ENCODE measurements at places on chromosomes 4 and X. TPM values are rescaled to one million over a fixed set of nuclear protein-coding genes. Genes with fewer than 3 reads are reported as not detected.

Gene MAGEB1
- total RNA-seq, result not detected

Gene RNF150
- 9.2 TPM for total RNA-seq

Gene GABRQ
- 0.60 TPM for total RNA-seq

Gene ACOT9
- total RNA-seq, result 38.5 TPM

Gene NAP1L3
- total RNA-seq, result 37.9 TPM

DNA sequence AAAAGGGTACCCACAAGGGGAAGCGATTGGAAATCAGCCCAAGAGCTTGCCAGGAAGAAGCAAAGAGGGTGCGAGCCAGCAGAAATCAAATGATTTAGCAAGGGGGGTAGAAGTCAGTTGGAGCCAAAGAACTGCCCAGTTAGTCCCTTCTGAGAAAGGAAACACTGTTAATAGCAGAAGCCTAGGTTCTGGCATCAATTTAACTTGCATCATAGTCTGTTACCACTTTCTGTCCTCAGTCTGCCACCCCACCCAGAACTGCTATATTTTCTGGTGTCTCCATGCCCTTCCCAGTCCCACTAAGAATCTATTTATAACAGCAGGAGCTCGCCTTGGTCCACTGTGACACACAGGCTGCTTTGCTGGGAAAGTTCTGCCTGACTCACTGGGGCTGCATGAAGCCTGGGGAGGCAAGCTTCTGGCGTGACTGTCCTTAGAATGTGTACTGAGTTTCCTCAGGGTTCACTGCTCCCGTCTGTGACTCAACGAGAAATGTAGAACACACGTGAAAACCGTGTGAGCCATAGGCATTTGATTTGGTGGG is 157.8 kb upstream of the TTC29 start:
- DNase-seq, result peak; percentile 66

DNA sequence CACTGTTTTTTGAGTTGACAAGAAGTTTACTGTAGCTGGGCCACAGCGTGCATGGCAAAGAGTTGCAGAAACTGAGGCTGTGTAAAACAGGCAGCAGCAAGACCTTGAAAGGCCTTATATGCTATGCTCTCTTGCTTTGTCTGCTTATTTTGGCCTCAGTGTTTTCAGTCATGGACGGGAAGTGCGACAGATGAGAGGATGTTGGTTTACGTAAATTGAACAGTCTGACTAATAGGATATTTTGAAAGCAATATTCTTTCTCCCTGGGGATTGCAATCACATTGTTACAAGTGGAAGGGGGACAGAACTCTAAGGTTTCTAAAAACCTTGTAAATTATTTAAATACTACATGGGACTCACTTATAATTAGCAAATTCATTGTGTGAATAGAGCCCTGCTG is 32.2 kb upstream of the MAGEA10 start:
- DNase-seq, result no peak

- DNase-seq, result no peak
Measured at GRCh38 chrX:66489339-66489738, 149.5 kb downstream of the EDA2R start.

DNA sequence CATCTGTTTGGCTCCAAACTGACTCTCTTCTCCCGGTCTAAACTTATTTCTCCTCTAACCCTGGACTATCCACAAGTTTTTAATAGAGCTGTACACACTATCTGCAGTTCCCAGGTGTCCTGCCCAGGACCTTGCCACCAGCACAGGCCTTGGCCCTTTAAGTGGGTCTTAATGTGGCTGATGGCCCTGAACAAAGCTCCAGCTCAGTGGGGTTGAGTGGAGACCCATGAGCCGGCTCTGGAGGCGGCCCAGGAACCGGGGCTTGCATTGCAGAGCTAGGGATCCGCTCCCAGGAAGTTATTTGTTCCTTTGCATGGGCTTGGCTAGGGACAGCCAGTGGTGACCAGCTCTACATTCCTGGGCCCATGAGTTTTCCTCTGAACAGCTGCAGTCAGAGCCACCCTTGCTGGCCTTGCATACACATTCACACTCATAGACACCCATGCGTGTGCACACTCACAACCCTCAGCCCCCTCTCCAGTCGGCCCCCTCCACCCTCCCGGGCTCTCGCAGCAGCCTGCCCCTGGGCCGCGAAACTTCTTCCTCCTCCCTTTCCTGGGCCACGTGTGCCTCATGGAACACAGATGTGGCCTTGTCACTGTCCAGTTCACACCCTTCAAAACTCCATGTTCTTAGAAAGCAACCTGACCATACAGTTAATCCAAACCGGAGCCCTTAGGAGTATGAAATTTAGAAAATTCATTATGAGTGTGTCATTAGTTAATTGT is 58.2 kb downstream of the GPR143 start:
- no peak for DNase-seq

GRCh38 chr4:118957722-118958445 is 69.2 kb downstream of the SYNPO2 start:
- no peak for DNase-seq

GRCh38 chrX:133819546-133819945 is 165.8 kb downstream of the GPC3 start:
- DNase-seq, result no peak

GRCh38 chr4:80841587-80842281 is 188.8 kb upstream of the BMP3 start:
- DNase-seq, result no peak

DNA sequence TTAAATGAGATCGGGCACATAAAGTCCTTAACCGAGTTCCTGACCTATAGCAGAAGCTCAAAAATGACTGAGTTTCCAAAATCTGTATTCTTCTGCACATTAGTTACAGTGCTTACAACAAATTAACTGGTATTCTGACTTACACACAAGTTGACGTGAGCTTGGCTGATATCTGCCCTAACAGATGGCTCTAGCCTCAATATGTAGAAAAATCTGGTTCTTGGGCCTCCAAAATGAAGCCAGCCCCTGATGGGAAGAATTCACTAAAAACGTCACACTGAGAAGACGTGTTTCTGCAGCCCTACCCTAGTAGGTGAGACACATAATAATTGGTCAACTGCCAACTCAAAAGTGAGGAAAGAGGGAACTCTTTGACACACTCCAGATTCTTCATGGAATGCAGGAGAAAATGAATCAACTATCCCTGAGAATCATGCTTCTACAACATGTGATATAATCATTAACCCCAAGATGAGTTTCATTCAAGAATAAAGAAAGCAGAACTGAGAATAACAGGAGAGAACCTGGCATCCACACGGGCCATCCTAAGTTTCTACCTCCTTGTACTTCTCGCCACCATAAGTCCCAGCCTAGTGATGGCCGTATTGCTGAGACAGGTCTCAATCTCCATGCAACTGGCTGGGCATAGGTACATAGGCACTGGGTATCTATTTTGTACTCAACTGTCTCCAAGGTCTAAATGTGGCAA is 8.2 kb downstream of the STX18 start:
- no peak for DNase-seq
